SIG-M5 (cell line): ENCODE measurements at places on chromosomes 11 and 22.

- DNase-seq: no peak
Measured at GRCh38 chr11:6735306-6735705, 36.5 kb downstream of the OR2AG2 start.

- no peak for DNase-seq
Measured at GRCh38 chr11:68610452-68611116, 73.8 kb upstream of the GAL start.

DNA sequence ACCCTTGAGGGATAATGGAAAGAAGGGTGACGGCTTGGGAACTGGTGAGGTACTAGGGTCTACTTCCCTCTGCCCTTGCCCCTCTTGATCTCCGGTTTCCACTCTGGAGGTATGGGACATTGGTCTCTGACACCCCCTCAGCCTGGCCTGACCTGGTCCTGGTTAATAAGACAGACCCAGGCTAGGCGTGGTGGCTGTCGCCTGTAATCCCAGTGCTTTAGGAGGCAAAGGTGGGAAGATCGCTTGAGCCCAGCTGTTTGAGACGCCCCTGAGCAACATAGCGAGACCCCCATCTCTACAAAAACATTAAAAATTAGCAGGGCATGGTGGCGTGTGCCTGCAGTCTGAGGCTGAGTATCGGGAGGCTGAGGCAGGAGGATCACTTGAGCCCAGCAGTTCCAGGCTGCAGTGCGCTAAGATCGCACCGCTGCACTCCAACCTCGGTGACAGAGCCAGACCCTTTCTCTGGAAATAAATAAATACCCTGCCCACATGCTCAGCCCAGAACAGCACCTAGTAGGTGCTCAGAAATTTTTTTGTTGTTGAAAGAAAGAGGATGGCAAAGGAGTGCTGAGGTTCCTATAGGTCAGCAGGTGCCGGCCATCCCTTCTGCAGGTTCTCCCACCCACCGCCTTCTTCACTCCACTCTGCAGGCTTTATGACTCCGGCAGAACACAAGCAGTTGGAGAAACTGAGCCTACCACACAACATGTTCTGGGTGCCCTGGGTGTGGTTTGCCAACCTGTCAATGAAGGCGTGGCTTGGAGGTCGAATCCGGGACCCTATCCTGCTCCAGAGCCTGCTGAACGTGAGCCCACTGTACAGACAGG is 6.3 kb downstream of the BEST1 start:
- DNase-seq: no peak

GRCh38 chr11:69114811-69115523 is 40.8 kb upstream of the SMIM38 start:
- no peak for DNase-seq

- no peak for DNase-seq
Measured at GRCh38 chr22:28412109-28412508, 267.5 kb downstream of the TTC28 start.

- DNase-seq: no peak
Measured at GRCh38 chr22:42074846-42075676, 1.0 kb downstream of the PHETA2 start.

DNA sequence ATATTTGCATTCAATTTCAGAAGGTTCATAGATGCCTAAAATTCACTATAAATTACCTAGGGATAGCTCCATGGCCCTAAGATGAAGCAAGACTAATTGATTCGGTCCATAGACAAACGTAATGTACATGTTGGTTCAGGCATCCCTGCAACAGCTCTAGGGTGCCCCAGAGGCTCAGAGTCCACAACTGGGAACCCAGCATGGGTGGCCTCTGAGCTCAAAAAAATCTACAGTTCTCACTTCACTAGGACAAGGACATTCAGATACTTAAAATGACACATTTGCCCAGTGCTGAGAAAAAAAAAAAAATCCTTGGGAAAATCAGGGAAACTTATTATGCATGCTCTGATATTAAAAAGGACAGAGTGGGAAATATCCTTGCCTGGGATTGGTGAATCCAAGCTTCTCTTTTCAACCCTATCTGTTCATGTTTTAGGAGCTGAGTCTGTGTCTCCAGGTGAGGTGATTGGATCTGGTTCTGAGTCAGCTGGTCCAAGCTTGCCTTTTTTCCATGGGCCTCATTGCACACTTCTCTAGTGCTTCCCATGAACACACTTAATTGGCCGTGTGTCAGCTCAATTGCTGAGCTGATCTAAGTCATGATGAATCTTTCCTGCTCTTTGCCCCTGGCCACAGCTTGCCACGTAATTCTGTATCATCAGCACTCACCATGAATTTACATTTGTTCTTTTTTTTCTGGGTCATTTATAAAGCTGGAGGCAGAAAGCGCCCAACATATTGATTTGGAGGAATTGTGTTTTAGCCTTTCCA is 116.3 kb upstream of the RCN1 start:
- no peak for DNase-seq

GRCh38 chr11:6405052-6405667 is 13.7 kb downstream of the APBB1 start:
- no peak for DNase-seq

GRCh38 chr11:94279996-94280395 is 24.4 kb upstream of the IZUMO1R start:
- no peak for DNase-seq

DNA sequence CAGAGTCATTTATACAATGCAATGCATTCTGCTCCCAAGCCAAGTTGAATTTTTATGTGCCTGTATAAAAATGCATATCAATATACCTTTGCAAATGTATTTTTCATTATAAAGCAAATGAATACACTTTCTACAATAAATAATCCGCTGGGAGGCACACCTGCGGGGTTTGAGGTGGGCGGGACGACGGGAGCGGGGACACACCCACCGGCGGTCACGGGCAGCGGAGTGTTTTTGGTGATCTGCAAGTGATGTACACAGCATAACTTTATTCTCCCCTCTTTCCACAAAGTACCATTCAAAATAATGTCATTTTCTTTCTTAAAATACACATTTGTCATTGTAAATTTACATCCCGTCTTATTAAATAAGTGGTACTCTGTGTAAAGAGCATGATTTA is 54.1 kb downstream of the BRD1 start:
- DNase-seq: no peak

GRCh38 chr11:132898021-132898420 is 634.3 kb downstream of the OPCML start:
- DNase-seq: no peak

DNA sequence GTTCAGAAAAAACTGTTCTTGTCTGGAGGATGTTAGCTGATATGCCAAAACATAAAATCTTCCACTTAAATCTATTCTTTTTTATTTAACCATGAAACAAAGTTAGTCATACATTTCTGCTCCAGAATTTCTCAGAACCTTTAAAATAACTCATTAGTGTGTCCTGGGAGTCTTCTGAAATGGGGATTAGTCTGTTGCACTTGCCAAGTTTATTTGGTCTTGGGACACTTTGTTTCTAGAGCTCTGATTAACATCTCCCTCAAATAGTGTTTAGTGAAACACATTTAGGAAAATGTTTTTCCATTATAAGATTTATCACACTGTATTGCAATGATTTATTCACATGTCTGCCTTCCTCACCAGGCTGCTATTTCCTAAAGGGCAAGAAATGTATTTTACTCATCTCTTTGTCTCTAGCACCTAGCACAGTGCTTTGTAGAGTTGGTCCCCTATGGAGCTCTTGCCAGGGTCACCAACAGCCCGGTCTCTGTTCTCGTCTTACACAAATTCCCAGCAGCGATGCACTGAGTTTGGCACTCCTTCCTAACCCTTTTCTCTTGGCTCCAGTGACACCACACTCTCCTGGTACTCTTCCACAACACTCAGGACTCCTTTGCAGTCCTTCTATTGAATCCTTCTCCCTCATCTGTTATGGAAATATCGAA is 189.2 kb downstream of the CSNK2A3 start:
- DNase-seq: no peak

DNA sequence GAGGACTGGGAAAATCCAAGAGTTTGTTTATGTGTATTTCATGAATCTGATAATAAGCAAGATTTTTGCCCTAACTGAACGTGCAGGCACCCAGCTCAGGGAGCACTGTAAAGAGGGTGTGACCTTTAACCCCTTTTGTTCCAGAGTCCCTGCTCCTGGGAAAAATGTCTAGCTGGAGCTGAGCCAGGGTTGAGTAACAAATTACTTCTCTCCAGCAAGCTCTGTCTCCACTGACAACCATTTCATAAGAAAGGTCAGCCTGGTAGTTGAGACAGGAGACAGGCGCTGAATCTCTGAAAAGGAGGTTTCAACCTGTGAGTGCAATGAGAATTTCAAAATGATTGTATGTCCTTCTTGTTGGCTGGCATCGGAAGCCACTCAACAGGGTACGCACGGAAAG is 156.4 kb upstream of the NARS2 start:
- no peak for DNase-seq

DNA sequence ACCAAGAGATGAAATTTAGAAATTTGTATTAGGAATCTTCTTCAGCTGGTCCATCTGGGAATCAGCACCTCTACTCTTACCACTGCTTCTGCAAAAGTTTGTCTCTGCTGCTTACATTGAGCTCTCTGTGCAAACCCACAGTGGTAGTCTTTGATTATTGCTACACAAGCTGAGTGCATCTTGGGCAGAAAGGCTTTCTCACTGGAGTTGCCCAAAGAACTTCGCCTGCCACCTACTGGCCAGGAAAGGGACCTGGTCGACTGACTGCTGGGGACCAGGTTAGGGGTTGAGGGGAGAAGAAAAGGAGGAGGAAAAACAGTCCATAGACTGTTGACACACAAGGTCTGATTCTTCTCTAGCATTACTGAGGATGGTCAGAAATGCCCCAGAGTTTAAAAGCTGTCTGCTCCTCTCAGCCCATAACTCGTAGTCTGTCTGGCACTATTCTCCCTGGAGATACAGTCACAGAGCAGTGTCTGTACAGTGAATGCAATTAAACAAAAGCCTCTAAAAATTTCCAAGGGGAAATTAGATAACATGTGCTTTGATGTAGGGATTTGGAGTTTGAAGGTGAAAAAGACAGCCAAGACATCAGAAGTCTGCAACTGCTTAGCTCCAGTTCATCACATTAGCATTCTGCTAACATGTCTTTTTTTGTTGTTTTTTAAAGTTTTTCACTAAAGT is 215.0 kb upstream of the CTSC start:
- no peak for DNase-seq

DNA sequence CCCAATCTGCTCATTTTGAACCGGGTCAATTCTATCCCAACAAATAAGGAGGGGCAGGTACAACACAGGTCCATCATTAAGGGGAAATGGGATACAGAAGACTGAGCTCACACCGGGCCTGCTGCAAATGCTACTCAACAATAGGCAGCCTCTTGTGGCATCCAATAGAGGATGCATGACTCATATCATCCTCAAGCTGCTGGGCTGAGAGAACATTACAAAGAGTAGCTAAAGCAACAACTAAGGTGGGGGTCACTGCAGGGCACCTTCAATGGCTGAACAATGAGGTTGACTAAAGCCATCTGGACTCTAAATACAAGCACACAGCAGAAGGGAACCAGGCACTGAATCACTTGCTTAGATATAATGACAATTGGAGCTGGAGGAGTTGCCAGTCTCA is 130.1 kb upstream of the SYN3 start:
- DNase-seq: no peak

DNA sequence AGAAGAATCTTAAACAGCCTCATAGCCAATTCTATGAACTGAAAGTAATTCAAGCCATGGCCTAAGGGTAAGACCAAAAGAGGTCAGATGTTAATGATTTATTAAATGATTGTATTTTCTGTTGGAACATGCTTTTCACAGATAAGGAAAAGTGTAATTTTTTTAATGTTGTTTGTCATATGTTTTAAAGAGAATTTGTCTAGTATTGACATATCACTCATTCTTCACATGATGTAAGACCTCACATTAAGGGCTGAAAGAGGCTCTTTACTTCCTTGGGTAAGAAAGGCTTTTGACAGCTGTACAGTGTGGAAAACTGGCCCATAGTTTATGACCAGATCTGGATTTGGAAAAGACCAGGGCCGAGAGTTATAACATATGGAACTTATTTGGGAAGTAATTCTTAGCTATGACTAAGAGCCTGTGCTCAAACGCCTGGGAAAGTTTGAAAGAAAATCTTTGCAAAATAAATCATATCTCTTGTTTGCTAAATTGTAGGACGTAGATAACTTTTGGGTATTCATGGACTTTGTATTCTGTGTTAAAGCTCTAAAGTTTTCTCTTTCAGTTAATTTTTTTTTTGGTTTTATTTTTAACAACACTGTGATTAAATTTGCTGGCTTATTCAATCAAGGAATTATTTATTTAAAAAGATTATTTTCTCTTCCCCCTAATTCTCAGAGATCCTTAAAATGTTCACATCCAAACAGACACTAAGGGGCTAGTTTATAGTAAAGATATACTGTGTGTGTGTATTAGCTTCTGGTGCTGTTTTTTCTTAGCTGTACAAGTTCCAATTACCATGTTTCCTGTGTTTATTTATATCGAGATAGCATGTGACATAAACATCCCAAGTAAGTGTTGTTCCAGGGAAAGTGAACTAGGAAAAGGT is 162.2 kb downstream of the ARHGAP42 start:
- no peak for DNase-seq

- no peak for DNase-seq
Measured at GRCh38 chr11:86632499-86633269, 39.7 kb downstream of the ME3 start.

DNA sequence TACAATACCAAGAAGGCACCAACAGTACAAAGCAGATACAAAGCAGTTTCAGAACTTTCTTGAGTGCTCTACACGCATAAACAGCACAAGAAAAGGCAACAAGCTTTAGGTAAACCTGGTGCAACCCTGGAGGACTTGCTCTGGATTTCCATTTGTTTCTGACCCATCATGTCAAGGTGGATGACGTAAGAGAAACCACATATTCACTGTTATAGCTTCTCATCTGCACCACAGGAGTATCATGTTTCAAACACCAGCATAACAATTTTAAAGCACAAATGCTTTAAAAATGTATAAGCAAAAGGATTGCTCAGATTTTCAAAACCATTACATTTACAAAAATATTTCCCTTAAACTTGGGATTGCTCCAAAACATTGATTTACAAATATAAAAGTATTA is 25.0 kb upstream of the YPEL1 start:
- no peak for DNase-seq

- DNase-seq: no peak
Measured at GRCh38 chr22:30314915-30315314, 11.8 kb downstream of the TBC1D10A start.

DNA sequence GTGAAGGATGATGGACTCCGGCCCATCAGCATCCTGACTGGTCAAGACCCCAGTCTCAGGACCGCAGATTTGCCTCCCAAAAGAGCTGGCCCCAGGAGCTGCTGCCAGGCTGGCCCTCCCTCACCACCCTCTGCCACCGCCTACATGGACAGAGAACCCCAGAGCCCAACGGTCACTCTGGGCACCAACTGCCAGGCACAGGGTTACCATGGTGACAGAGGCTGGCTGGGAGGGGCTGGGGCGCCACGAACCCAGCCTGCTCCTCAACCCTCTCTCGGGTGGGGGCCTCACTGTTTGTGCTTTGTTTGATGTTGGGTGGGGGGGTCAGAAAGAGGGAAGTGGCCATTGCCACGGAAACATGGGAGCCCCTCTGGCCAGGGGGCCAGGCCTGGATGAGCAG is 55.8 kb downstream of the ELFN2 start:
- DNase-seq: no peak
